ENCODE measurements at places on chromosomes 3 and 15.
A peak's percentile ranks its signal among the peaks of the same experiment; 100 is the strongest.

DNA sequence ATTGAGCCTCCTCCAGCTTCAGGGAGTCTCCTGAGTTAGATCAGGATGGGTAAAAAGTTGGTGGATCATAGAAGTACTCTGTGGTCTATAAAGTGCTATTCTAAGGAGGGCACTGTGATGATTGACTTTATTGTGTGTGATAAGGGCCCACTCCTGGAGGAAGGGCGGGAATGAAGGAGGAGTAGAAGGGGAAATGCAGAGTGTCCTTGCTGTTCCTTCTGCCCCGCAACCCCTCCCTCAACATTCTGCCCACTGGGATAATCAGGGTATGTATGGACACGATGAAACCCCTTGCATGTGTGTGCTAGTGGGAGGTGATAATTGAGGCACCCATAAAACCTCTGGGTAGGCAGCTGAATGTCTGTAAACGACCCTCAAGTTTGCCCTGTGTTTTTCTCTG, 66.2 kb downstream of the CLDN11 start:
- DNase-seq = no peak

DNA sequence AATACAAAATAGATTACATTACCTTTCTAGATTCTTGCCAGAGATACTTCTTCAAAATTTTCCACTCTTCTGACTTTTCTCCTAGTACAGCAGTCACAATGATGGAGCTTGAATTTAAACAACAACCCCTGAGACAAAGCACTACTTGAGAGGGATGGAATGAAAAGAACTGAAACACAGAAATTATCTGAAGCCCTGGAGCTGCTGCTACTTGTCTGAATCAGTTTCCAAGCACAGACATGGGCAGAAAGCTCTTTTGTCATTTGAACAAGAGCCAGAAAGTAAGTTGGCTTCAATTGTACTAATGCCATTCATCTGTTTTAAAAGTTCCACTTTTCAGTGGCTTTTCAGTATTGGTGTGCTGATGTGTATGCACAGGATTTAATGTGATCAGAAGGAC, 718.5 kb upstream of the ARPP21 start:
- no peak for DNase-seq

GRCh38 chr3:38120693-38121450, 16.1 kb downstream of the ACAA1 start:
- DNase-seq = no peak

DNA sequence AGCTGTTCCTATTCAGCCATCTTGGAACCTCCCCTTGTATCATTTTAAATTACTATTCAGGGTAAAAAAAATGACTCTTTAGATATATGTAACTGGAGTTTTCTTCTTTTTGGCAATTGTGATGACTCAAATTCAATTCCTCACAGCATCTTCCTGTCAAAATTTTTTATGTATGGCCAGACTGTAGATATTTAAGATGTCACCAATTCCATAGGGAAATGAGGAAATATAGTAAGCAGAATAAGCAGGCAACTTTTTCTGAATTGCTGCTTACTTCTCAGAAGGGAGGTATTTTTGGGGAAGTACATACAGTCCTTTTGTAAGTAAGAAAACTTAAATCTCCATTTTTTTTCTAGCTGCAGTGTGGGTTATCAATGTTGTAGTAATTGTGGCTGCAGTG, 28.8 kb downstream of the EAF2 start:
- DNase-seq = no peak

- no peak for DNase-seq
Measured at GRCh38 chr3:123543950-123544349, 40.9 kb downstream of the HACD2 start.

DNA sequence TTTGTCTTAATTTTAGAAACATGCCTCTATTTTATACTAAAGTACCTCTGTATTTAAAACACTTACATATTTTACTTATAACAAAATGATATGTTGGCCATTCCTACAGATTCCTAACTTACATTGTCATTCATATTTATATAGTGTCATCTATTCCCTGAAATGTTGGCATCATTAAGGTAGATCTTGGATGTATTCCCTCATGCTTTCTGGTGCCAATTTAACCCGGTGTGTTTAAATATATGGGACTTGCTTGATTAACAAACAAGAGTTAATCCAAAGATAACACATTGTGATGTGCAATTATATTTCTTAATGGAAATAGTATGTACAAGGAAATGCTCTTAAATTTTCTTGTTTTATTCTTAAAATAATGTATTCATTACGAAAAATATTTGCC, 352.3 kb downstream of the NAALADL2 start:
- DNase-seq = no peak

DNA sequence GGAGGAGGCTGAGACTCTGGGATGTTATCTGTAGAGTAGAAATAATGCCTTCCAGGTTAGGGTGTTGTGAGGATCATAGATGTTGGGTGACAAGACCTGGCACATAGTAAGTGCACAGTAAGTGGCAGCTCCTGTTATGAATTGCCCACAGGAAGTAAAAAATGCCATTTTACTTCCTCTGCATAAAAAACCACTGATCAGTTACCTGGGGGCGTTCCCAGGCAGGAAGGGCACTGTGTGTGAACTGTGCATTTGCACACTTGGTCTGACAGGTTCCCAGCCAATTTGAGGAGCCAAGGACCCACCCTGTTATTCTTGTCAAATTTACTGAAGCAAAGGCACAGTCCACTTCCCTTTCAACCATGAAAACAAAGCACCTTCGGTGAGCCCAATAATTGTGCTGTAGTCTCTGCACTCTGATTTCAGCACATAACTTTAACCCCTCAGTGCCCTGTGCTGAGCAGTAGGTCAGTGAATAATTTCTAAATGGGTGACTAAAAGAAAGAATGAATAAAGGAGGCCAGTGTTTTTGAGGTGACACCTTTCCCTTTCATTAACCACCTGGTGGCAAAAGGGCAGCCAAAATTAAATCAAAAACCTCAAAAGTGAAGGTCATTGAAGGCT, 85.8 kb upstream of the ARHGEF3 start:
- DNase-seq = no peak

DNA sequence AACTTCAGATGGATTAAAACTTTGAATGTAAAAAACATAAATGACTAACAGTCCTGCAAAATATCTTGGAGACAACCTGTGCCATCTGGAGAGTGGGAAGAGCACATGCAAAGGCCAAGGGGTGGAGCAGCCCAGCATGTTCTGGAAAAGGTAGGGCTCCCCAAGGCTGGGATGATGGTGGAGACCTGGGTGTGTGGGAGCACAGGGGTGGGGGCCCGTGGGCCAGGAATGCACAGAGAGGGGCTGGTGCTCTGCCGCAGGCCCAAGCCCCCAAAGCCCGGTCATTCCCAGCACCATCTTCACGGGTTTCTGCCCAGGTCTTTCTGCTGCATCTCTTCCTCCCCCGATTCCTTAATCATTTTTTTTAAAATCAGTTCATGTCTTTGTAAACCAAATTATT, 9.7 kb upstream of the GATA2 start:
- DNase-seq = no peak

GRCh38 chr3:195075941-195076875, 194.8 kb downstream of the XXYLT1 start:
- no peak for DNase-seq

DNA sequence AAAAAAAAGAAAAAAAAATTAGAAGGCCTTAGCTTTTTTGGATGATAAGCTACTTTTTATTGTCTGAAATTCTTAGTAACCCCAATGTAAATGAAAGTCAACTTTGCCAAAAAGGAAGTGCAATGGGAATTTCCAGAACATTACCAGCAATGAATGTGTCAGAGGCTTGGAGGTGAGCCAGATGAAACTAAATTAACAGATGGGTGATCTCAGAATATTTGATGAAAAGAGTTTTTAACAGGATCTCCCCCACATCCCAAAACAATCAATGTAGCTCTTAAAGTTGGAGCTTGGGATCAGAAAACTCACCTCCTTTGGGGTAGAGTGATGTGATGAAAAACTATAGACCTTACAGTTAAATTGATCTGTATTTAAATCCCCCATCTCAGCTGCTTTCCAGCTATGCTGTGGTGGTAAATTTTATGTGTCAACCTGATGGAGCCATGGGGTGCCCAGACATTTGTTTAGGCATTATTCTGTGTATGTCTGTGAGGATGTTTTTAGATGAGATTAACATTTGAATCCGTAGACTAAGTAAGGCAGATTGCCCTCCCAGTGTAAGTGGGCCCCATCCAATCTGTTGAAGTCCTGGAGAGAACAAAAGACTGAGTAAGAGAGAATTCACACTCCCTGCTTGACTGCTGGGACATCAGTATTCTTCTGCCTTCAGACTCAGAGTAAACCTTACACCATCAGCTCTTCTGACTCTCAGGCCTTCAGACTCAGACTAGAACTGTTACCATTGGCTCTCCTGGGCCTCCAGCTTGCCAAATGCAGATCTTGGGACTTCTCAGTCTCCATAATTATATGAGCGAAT, 84.3 kb upstream of the TNFSF10 start:
- no peak for DNase-seq

- DNase-seq = no peak
Measured at GRCh38 chr15:100097342-100098127, 244.2 kb downstream of the ADAMTS17 start.

- no peak for DNase-seq
Measured at GRCh38 chr3:157115069-157116006, 44.6 kb downstream of the CCNL1 start.

- DNase-seq = no peak
Measured at GRCh38 chr3:105559856-105560255, 193.1 kb downstream of the ALCAM start.

DNA sequence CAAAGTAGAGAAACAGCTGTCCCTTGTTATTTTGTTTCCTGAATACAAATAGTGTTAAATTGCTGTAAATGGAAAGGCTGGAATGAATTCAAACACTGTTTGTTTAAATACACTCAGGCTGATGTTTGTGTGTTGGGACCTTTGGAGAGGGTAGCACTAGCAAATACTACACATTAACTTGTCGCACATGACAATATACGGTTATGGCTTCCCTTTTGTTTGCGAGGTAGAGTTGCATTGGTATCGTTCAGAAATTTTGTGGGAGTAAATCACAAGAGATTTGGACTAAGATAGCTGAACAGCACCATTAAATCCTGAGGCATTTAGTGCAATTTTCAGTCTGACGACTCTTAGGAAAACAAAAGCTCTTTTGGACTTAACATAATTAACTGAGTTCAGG, 213.0 kb upstream of the ROBO2 start:
- DNase-seq = no peak

GRCh38 chr3:72786668-72787067, 61.6 kb downstream of the SHQ1 start:
- DNase-seq = no peak

- no peak for DNase-seq
Measured at GRCh38 chr3:42829083-42829627, 19.9 kb downstream of the ACKR2 start.

DNA sequence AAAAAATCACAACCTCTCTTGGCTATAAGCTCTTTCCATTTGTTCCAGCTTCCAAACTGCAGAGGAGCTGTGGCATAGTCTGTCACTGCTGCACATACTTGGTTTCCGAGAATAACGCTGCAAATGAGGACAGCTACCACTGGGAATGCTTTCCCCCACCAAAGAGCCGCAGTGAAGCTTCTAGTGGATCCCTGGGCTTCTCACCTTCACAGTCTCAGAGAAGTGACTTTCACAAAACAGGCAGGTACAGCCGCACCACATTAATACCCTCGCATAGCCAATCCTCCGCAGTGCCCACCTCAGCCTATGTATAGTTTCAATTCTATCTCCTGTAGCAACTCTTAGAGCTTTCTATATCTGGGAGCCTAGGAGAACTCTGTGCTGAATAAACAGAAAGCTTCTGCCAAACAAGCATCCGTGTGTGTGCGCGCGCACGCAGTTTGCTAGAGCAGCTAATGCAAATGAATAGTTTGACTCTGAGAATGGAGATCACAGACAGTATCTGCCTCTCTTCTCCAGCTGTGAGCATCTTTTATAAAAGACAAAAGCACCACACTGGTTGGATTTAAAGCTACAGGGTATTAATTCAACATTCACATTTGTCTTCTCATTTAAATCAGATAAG, 81.9 kb upstream of the PLXND1 start:
- DNase-seq = peak; percentile 60

DNA sequence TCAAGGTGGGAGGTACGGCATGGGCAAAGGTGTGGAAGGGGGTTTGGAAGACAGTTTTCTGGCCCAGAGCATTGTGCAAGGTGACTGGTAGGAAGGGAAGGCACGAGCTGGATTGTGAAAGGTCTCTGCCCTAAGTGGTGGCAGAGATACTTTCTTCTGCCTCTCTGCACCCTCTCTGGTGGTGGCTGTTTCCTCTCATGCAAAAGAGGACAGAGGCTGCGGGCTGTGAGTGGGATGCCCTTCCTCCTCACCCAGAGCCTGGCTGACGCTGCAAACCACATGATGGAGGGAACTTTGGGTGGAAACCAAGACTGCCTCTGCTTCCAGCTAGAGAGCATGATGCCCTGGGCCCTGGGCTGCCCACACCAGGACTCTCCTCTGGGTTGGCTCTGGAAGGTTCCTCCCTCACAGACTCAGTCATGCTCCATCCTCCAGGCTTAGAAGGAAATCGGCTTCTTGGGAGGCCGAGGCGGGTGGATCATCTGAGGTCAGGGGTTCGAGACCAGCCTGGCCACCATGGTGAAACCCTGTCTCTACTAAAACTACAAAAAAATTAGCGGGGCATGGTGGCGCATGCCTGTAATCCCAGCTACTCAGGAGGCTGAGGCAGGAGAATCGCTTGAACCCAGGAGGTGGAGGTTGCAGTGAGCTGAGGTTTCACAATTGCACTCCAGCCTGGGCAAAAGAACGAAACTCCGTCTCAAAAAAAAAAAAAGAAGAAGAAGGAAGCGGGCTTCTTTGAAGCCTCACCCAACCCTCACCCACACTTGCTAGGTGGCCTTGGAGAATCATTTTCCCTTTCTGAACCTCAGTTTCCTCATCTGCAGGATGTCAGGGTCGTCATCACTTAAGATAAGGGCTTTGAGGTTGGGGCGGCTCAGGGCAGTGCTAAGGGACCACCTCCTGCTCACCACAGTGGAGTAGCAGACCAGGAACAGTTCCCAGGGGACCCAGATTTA, 8.3 kb downstream of the PSTPIP1 start:
- no peak for DNase-seq

GRCh38 chr15:88834211-88834812, 31.1 kb downstream of the ACAN start:
- DNase-seq = peak; percentile 2

GRCh38 chr3:177350121-177350520, 152.8 kb upstream of the TBL1XR1 start:
- no peak for DNase-seq

- no peak for DNase-seq
Measured at GRCh38 chr15:92294759-92295158, 98.9 kb upstream of the ST8SIA2 start.

DNA sequence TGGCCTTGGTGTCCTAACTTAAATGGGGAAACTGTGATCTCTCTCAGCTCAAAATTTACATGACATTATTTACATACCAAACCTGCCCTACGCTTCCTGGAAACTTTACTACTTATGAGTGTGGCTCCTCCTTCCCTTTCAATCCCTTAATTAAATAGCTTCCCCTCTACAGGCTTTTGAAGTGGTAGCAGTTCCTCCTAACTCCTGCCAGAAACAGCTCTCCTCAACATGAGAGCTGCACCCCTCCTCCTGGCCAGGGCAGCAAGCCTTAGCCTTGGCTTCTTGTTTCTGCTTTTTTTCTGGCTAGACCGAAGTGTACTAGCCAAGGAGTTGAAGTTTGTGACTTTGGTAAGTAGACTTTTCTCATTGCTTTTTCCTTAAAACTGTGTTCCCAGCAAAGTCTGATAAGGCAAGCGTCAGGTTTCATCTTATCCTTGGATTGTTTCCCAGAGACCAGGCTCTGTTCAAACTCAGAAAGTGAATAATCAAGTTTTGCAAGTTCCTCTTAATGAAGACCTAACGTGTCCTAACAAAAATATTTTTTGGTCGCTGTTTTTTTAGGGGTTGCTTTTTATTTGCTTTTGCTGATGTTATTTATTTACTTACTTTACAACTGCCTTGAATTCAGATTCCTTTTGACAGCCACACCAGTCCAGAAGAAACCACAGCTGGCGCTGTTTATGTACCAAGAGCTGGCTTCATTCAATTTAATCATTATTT, at the start of gene ACP3:
ACP3 (plus strand) TSS at position 179 of the 720 bp plus-strand sequence; CDS start at position 229, 50 bp downstream.
- peak; percentile 17 for DNase-seq

Data from forelimb muscle (tissue), 1 donor.